Natural killer cell (primary cell): ENCODE measurements at places on chromosomes 4 and X. TPM values are rescaled to one million over a fixed set of nuclear protein-coding genes. Genes with fewer than 3 reads are reported as not detected.

DNA sequence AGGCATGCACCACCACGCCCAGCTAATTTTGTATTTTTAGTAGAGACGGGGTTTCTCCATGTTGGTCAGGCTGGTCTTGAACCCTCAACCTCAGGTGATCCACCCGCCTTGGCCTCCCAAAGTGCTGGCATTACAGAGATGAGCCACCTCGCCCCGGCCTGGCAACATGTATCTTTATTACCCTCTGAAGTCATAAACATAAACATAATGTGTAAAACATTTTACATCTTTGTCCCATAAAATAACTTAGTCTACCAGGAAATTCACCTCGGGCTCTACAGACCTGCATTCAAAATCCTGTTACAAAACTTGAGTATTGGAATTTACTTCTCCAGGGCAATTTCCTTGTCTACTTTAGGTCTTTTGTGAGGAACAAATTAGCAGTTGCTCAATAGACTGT is 68.1 kb upstream of the DUSP21 start:
- no peak overlapping the region for H3K4me3 ChIP-seq
- no peak for DNase-seq
- H3K27me3 ChIP-seq, result no peaks in the 10 kb centered on the region
- no peaks in the 10 kb centered on the region for H3K36me3 ChIP-seq
- no peaks in the 10 kb centered on the region for H3K4me1 ChIP-seq

GRCh38 chr4:145618210-145618931 is 814 bp upstream of the MMAA start:
- H3K27me3 ChIP-seq, result no peaks in the 10 kb centered on the region
- no peak for DNase-seq
- H3K36me3 ChIP-seq, result no peaks in the 10 kb centered on the region
- H3K27ac ChIP-seq, result peak overlapping the region; percentile 96

DNA sequence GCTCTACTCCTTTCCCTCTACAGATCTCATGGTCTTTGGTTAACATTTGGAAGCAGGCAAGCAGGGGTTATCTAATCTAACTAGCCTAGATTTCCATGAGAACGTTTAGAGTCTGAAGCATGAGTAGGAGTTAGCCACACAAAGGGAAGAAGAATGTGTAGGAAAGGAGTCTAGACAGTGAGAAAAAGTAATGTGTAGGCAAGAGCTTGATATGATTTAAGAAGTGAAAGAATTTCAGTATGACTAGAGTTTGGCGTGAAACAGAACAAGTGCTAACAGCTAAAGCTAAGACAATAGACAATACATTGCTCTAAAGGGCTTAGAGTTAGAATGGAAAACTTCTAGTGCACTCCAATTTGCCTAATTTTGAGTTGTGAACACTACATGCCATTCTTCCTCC is 10.8 kb downstream of the CXCL8 start:
- DNase-seq, result no peak
- no peaks in the 10 kb centered on the region for H3K36me3 ChIP-seq
- no peaks in the 10 kb centered on the region for H3K27me3 ChIP-seq
- H3K4me3 ChIP-seq, result no peak overlapping the region
- no peak overlapping the region for H3K27ac ChIP-seq

KDR gene
- total RNA-seq, result not detected

- no peaks in the 10 kb centered on the region for H3K27me3 ChIP-seq
- no peak overlapping the region for H3K27ac ChIP-seq
Observed at GRCh38 chrX:41600291-41600690, 88.5 kb upstream of the GPR34 start.

DNA sequence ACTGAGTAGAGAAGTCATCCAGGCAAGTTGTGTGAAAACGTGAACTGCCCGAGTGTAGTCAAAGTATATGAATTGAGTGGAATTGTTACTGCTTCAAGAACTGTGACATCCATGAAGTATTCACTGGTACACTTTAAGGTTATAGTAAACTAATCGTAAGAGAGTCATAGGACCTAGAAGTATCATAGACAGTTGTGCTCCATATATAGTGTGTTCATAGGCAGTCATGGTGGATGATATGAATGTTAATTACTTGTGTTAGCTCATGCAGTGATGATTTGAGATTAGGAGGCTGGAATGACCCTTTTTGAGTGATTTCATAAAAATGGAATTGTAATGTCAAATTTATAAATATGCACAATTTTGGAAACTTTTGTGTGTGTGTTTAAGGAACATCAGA is 81.3 kb upstream of the TLR2 start:
- peaks cover 98% of the 10 kb centered on the region for H3K36me3 ChIP-seq
- no peak for DNase-seq
- H3K27me3 ChIP-seq, result no peaks in the 10 kb centered on the region
- no peaks in the 10 kb centered on the region for H3K4me1 ChIP-seq
- no peak overlapping the region for H3K27ac ChIP-seq

GRCh38 chr4:35364321-35364870 is 879.9 kb downstream of the ARAP2 start:
- no peaks in the 10 kb centered on the region for H3K4me1 ChIP-seq
- no peak overlapping the region for H3K4me3 ChIP-seq
- H3K27me3 ChIP-seq, result no peaks in the 10 kb centered on the region

DNA sequence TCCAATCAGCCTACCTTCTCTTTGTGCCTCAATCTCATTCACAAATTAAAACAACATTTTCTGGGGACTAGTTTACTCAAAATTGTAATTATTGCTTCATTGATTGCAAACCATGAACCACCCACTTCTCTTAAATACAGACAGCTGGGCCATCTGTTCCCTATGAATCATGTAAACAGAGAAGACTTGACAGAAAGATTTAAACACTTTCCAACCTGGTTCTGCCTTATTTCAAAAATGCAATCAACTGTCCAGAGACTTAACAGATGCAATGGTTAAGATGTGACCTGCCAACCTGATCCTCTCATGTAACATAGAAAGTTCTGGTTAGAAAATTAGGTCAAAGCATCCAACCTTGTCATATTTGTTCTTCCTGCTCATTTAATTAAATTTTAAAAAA is 20.8 kb upstream of the SERTM2 start:
- no peaks in the 10 kb centered on the region for H3K27me3 ChIP-seq
- no peak overlapping the region for H3K4me3 ChIP-seq
- no peak overlapping the region for H3K27ac ChIP-seq
- H3K4me1 ChIP-seq, result no peaks in the 10 kb centered on the region
- DNase-seq, result no peak

GRCh38 chr4:36269101-36269500 is 12.3 kb upstream of the DTHD1 start:
- H3K4me3 ChIP-seq, result no peak overlapping the region
- no peaks in the 10 kb centered on the region for H3K27me3 ChIP-seq
- H3K27ac ChIP-seq, result peak overlapping the region; percentile 87
- peaks cover 2% of the 10 kb centered on the region for H3K4me1 ChIP-seq
- DNase-seq, result peak; percentile 87

DNA sequence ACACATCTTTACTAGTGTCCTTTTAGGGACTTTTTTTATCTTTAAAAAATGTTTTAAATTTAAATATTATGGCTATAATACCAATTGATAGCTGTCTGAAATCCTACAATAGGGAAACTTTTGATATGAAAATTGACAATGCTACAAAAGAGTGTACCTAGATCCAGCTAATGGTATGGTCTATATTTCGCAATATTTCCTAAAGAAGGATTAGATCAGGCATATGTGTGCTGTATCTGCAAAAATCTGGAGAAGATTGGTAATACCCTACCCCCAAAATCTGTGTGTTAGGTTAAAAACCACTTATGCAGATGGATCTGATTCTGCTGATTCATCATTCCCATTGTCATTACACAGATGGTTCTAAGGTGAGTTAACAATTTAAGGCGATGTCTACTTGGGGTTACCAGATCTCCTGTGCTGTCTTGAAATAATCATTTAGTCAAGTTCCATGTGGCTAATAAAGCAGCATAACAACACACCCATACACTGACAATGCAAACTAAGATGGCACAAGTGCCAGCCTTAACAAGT is 137.1 kb downstream of the GASK1B start:
- H3K4me1 ChIP-seq, result no peaks in the 10 kb centered on the region
- no peak for DNase-seq
- no peak overlapping the region for H3K4me3 ChIP-seq
- H3K36me3 ChIP-seq, result no peaks in the 10 kb centered on the region
- no peaks in the 10 kb centered on the region for H3K27me3 ChIP-seq
- H3K27ac ChIP-seq, result no peak overlapping the region

DNA sequence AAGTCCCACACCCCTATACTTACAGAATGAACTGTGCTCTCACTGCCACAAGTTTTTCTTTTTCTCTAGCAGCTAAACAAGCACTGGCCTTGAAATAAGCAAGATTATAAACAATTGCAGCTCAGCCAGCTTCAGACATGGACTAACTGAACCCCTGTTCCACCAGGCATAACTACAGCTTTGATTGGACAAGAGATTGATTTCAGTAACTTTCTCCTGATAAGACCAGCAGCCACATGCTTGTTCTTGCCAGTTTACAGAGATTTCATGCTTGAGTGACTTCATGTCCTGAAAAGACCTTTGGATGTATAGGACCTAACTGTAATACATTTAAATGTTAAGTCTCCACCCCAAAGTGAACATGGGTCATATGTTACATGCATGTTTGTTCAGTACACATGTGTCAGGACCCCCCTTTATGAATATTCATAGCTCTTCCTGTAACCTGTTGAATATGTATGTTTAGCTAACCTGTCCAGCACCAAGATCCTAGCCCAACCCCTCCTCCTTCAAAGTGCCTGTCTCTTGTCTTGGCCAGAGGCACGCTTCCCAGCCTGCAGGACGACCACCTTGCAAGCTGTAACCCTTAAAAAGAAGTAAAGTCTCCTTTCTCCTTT is 27.9 kb downstream of the ZNF275 start:
- H3K27me3 ChIP-seq, result no peaks in the 10 kb centered on the region
- H3K36me3 ChIP-seq, result no peaks in the 10 kb centered on the region
- H3K4me1 ChIP-seq, result no peaks in the 10 kb centered on the region
- H3K4me3 ChIP-seq, result no peak overlapping the region

- H3K36me3 ChIP-seq, result no peaks in the 10 kb centered on the region
- no peaks in the 10 kb centered on the region for H3K27me3 ChIP-seq
- H3K4me1 ChIP-seq, result no peaks in the 10 kb centered on the region
- no peak overlapping the region for H3K4me3 ChIP-seq
- no peak for DNase-seq
Observed at GRCh38 chrX:132940727-132941327, 17.6 kb downstream of the HS6ST2 start.

DNA sequence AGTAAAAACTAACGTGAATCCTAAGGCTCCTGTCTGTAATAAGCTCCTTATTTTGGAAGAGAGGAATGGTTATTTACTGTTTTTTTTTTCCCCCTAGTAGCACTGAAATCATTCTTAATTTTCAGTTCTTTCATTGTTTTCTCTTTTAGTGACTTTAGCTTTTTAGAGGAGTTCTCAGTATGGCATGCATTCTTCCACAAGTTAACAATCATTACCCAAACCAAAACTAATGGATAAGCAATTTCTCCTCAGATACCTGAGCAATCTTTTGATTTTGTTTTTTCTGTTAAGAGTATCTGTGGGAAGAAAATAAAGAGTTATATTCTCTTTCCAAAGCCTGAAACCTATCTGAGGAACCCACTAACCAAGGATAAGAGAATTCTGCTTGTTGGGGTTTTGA is 16.7 kb upstream of the PPA2 start:
- H3K4me1 ChIP-seq, result no peaks in the 10 kb centered on the region
- H3K4me3 ChIP-seq, result no peak overlapping the region
- H3K27me3 ChIP-seq, result peaks cover 2% of the 10 kb centered on the region

WNK3 gene
- total RNA-seq, result 0.05 TPM

GRCh38 chrX:99172958-99173357 is 1237.1 kb downstream of the PCDH19 start:
- no peaks in the 10 kb centered on the region for H3K36me3 ChIP-seq
- no peak overlapping the region for H3K4me3 ChIP-seq
- H3K27me3 ChIP-seq, result no peaks in the 10 kb centered on the region
- no peaks in the 10 kb centered on the region for H3K4me1 ChIP-seq
- no peak for DNase-seq

GRCh38 chr4:113682730-113683537 is 78.6 kb downstream of the CAMK2D start:
- no peaks in the 10 kb centered on the region for H3K27me3 ChIP-seq
- no peak overlapping the region for H3K4me3 ChIP-seq
- peak overlapping the region; percentile 22 for H3K27ac ChIP-seq
- H3K36me3 ChIP-seq, result no peaks in the 10 kb centered on the region

DNA sequence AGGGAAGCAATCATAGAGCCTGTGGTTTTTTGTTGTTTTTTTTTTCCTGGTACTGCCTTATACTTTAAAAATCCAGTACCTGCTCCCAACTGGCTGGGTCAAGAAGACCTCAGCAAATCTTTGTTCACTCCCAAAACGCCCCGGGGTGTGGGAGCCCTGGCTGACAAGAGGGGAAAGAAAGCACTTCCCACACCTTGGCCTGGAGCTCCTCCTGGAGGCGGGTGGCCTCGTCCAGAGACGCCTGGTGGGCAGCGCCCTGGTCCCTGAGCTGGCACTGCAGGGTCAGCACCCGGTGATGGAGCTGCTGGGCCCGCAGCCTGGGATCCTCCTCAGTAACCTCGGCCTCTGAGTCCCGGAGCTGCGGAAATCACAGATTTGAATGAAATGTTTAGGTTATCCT is 38.2 kb downstream of the C4orf50 start:
- peaks cover 3% of the 10 kb centered on the region for H3K27me3 ChIP-seq
- no peaks in the 10 kb centered on the region for H3K4me1 ChIP-seq
- H3K36me3 ChIP-seq, result no peaks in the 10 kb centered on the region
- no peak for DNase-seq
- H3K27ac ChIP-seq, result no peak overlapping the region
- H3K4me3 ChIP-seq, result no peak overlapping the region

DNA sequence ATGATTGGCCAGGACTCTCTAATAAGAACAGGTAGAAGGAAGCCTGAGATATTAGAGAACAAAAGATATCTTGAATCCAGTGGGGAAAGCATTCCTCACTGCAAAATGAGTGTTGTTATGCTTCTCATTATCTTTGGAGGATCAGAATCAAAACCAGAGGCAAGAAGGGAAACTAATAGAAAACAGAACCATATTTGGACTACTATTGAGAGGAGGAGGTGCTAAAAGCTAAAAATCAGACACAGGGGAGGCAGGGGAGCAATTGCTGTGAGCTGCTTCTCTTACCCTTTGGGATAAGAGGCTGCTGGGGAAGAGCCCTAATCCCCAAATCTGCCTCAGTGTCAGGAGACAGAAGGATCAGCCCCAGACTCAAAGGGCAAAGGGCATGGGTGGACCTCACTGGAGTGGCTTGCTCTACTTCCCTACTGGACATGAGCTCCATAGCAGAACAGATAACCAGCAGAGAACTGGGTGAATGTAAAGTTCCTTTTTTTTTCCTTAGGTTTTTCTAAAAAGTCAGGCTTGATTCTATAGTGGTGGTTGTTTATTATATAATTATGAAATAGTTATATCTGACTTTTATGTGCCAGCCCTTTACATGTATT is 60.1 kb downstream of the SEPTIN11 start:
- no peak overlapping the region for H3K4me3 ChIP-seq
- no peak for DNase-seq
- H3K36me3 ChIP-seq, result peaks cover 7% of the 10 kb centered on the region
- no peaks in the 10 kb centered on the region for H3K27me3 ChIP-seq
- peaks cover 9% of the 10 kb centered on the region for H3K4me1 ChIP-seq
- H3K27ac ChIP-seq, result no peak overlapping the region

GRCh38 chr4:105088110-105088879 is 58.4 kb upstream of the TET2 start:
- no peak overlapping the region for H3K27ac ChIP-seq
- no peaks in the 10 kb centered on the region for H3K4me1 ChIP-seq
- DNase-seq, result no peak
- no peaks in the 10 kb centered on the region for H3K36me3 ChIP-seq
- H3K27me3 ChIP-seq, result no peaks in the 10 kb centered on the region

XK gene
- total RNA-seq, result 0.56 TPM

SPP1 gene
- not detected for total RNA-seq
